ENCODE measurements at places on chromosomes 1 and 21.

- DNase-seq: peak; percentile 59
Measured at GRCh38 chr1:153355445-153356071, 2.1 kb upstream of the S100A9 start.

DNA sequence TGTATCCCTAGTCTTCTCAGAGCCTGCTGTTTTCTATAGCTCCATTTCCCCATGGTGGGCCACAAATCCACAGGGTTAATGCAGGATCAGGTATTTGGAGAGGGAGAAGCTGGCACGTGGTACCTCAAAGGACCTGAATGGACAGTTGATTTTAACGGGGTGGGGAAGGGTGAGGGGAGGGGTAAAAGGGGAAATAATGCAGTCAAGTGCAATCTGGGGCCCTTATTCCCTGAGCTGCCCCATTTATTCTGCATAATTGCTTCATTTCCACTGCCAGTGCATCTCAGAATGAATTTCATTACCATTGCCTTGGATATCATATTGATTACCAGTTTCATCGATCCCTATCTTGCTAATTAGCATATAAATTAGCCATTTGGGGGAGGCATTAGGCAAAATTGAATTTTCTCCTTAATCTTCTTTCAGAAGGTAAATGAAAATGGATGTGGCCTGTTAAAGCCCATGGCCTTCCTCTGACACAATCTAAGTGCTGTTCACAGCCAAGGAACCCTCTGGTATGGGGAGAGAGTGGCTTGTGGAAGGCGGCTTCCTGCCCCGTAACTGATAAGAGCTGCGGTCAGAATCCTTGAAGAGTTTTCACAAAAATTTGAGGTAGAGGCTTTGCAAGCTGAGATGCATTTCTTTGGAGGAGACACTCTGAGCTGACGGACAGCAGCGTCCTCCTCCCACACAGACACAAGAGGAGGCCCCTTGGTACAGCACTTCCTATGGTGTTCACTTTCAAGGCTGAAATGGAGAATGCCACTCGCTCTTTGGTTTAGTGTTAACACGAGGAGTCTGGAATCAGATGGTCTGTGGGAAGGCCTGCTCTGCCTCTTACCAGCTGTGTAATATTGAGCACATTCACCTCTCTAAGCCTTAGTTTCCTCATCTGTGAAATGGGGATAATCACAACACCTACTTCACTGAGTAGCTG, 34.4 kb downstream of the PHC2 start:
- DNase-seq: no peak

DNA sequence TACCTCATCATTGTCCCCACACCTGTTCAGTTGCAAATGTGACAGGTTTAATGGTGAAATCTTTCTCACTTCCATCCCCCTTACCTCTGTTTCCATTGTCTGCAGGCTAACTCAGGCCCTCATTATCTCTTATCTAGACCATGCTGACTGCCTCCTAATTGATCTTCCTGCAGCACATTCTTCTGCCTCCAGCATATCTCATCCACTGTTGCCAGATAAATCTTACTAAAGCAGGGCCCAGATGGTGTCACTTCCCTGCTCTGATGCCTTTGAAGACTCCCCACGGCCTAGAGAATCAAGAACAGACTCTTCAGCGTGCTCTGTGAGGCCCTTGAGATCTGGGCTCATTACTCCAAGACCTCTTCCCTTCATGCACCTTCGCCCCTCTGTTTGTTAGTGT, 230.1 kb downstream of the DUSP10 start:
- DNase-seq: peak; percentile 8

GRCh38 chr1:43706598-43707189, 642 bp upstream of the ST3GAL3 start:
- peak; percentile 75 for DNase-seq

GRCh38 chr1:171984262-171984661, 143.0 kb downstream of the DNM3 start:
- no peak for DNase-seq

- DNase-seq: no peak
Measured at GRCh38 chr21:35319684-35320283, 270.7 kb upstream of the RUNX1 start.

- DNase-seq: no peak
Measured at GRCh38 chr1:29875557-29876028, 639.3 kb downstream of the PTPRU start.

DNA sequence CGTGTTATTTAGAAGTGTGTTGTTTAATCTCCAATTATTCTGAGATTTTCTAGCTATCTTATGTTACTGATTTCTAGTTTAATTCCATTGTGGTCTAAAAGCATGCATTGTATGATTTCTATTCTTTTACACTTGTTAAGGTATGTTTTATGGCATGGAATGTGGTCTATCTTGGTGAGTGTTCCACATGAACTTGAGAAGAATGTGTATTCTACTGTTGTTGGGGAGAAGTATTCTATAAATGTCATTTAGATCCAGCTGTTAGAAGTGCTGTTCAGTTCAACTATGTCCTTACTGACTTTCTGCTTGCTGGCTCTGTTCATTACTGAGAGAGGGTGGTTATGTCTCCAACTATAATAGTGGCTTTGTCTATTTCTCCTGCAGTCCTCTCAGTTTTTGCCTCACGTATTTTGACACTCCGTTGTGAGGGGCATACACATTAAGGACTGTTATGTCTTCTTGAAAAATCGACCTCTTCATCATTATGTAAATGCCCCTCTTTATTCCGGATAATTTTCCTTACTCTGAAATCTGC, 12.0 kb upstream of the PLA2G5 start:
- DNase-seq: no peak

- no peak for DNase-seq
Measured at GRCh38 chr1:27103498-27103897, 51.4 kb downstream of the SLC9A1 start.

- DNase-seq: peak; percentile 60
Measured at GRCh38 chr21:45644041-45644906, 749 bp downstream of the PCBP3 start.

GRCh38 chr1:24919791-24920532, 10.1 kb downstream of the RUNX3 start:
- DNase-seq: no peak

- no peak for DNase-seq
Measured at GRCh38 chr1:69943030-69943429, 262.3 kb downstream of the LRRC40 start.
